ENCODE measurements at places on chromosomes 2 and 18.
A peak's percentile ranks its signal among the peaks of the same experiment; 100 is the strongest.

DNA sequence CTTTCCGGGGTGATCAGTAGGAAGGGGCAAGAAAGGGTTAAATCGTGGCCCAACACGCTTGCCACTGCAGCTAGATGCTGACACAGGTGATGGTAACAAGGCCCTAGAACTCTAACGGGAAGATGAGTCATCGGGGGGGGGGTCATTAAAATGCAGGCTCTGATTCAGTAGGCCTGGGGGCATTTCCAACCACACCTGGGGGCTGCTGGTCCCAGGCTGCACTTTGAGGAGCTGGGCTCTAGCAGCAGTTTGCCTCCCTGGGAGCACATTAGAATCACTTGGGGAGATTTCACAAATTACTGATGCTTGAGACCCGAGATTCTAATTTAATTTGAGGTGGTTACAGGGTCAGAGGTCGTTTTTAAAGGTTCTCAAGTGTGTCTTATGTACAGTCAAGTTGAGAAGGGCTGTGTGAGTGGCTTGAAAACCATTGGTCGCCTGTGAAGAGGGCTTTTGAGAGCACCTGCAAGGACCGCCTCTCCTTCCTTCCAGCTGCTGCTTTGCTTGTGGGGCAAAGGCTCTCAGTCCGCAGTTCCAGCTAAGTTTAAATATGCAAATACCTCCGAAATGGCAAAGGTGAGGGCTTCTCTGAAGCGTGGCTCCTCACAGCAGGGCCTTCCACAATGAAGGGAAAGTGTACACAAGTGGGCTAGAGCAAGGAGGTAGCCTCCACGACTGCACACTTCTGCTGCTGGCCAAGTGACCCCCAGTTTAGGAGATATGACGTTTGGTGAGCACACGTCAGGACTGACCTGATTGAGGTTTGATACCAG, 128.0 kb upstream of the MSH6 start:
- no peak for DNase-seq

GRCh38 chr2:205925373-205926337, 160.3 kb downstream of the INO80D start:
- DNase-seq, result peak; percentile 53

- no peak for DNase-seq
These were observed 120.9 kb downstream of the CNTNAP5 start for GRCh38 chr2:124145982-124146381.

DNA sequence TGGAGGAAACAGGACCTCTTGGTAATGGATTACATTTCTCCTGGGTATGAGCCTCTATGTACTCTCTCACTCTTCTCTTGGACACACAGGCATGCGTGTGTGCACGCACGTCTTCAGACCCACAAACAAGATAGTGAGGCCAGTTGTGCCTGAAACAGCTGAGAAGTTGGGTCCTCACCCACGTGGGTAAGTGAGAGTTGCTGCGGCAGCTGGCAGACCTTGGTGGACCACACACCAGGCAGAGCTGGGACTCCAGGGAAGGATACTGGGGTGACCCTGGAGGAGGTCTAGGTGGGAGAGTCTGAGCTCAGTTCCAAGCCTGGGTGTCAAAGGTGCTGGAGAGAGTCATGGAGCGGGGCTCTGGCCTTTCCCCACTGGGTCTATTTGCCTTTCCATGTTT, 194.3 kb downstream of the HAUS1 start:
- DNase-seq, result no peak

GRCh38 chr2:150931451-150931850, 330.2 kb downstream of the RBM43 start:
- DNase-seq, result no peak

DNA sequence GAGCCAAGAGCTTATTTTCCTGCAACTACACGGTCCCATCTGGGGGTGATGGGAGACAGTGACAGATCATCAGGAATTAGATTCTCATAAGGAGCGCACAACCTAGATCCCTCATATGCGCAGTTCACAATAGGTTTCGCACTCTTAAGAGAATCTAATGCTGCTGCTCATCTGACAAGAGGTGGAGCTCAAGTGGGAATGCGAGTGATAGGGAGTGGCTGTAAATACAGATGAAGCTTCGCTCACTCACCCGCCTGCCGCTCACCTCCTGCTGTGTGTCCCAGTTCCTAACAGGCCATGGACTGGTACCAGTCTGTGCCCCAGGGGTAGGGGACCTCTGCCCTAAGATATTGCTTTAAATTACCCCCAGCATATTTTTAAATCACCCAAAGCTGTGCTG, 10.8 kb downstream of the LRRFIP1 start:
- no peak for DNase-seq

- DNase-seq, result no peak
These were observed 37.8 kb upstream of the EFEMP1 start for GRCh38 chr2:55961318-55961911.

GRCh38 chr2:128536925-128537620, 218.4 kb upstream of the HS6ST1 start:
- DNase-seq, result no peak

DNA sequence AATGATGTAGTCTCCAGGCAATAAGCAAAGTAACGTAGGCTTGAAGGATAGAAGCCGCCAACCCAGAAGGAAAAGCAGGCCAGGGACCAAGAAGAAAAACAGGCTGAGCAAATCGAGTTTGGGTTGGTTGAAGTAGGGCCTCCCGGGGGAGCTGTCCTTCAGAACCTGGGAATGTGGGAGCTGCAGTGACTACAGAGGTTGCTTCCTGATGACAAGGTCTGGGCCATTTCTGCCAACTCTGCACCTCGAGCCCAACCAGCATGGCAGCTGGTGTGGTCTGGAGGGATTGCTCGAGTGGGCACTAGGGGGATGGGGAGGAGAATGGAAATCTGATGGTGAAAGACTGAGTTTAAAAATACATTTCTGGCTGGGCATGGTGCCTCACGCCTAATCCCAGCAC, 14.1 kb downstream of the ACMSD start:
- DNase-seq, result no peak

DNA sequence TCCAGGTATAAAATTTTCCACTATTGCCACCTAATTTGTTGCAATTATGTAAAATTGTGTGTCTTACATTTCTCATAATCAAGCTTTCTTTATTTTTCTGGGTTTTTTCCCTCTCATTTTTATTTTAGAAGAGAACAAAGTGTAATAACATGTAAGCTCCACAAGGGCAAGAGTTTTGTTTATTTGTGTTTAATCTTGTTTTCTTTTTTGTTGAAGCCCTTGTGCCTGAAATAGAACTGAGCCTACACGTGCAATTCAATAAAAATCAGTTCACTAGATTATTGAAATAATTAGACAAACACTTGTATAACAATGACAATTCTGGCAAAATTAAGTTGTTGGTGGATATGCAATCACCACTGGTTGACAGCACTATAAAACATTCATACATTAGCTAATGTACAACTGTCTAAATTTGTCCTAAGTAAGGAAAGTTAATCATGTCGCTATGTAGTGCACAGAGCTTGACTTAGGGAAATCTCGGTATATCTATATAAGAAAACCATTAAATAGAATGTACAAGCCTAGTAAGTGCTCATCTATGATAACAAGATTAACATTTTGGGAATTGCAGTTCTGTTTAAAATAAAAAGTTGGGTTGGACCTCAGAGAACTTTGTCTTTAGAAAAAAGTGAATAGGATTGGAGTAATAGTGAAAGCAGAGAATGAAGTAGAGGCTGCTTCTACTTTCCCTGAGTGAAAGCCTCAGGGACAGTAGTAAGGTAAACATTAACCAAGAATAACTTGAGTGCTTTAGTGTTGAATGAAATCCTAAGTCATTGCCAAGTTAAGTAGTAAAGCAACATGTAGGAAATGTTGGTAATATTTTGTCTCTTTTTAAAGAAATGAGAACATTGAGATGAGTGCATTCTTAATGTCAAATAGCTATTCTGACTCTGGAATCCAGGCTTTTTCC, 37.4 kb upstream of the NOL4 start:
- DNase-seq, result no peak

DNA sequence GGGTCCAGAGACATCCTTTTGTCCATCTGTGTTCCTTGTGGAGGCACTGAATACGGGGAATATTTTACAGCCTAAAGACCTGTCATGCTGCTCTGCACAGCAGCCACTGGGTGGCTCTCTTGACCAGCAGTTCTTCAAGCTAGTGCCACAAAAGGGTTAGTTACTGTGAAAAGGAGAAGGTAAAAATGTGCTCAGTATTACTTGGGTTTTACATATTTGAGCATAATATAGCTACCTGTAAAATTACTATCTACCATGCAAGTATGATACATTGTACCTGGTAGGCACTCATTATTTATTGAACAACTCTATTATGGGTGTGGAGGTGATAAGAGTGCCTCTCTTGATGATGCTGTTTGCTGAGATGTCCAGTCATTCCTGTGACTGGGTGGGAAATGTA, 23.6 kb downstream of the FZD5 start:
- DNase-seq, result no peak

- DNase-seq, result no peak
These were observed 131.2 kb downstream of the MYT1L start for GRCh38 chr2:2199841-2200240.

DNA sequence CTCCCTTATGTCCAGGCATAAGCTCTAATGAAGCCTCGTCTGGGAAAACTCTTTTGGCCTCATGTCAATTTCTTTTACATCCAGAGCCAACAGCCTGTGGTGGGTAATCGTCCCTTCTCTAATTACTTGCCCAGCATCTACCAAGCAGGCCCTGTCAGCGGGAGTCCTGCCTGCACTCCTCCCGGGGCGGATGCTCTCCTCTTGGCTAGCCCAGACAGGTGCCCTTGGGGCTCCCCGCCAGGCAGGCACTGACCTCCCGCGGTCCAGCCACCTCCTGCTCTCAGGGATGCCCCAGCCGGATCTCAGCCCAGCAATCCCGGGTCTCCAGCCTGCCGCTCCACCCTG, 74.2 kb downstream of the NCAPH start:
- DNase-seq, result no peak

GRCh38 chr18:64119916-64120315, 29.0 kb downstream of the LINC00305 start:
- no peak for DNase-seq

- no peak for DNase-seq
These were observed 39.1 kb upstream of the HS6ST1 start for GRCh38 chr2:128357506-128358370.

GRCh38 chr18:63162271-63163014, 157.1 kb downstream of the BCL2 start:
- DNase-seq, result no peak

- no peak for DNase-seq
These were observed 305.4 kb downstream of the NCKAP5 start for GRCh38 chr2:133262893-133263292.

GRCh38 chr2:37771600-37772088, 100.2 kb upstream of the CDC42EP3 start:
- DNase-seq, result no peak

GRCh38 chr2:73284296-73285158, at the start of gene FBXO41:
TSS of gene FBXO41 (minus strand) at chr2:73284478. CDS start at chr2:73269630, 14,848 bp downstream.
- peak; percentile 62 for DNase-seq

- no peak for DNase-seq
These were observed 7.5 kb upstream of the RNF144A start for GRCh38 chr2:6909431-6910385.

GRCh38 chr18:36382854-36383253, 85.3 kb downstream of the FHOD3 start:
- DNase-seq, result no peak

GRCh38 chr2:222049946-222050345, 248.9 kb downstream of the PAX3 start:
- no peak for DNase-seq

DNA sequence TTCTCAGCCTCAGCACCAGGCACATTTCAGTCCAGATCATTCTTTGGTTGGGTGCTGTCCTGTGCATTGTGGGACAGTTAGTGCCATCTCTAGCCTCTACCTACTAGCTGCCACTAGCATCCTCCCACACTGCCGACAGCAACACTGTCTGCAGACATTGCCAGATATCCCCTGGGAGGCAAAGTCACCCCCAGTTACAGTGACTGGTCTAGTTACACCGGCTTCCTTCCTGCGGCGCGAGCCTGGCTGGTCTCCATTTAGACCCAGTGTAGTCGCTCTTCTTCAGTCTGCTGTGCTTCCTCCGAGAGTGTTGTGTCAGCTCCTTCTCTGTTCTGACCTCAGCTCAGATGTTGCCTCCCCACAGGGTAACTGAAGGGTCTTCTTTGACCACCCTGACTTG, 283.1 kb downstream of the PHLPP1 start:
- no peak for DNase-seq

GRCh38 chr2:70202236-70202806, 11.5 kb upstream of the C2orf42 start:
- no peak for DNase-seq

GRCh38 chr18:24397131-24397693, 412 bp downstream of the OSBPL1A start:
- DNase-seq, result peak; percentile 12

DNA sequence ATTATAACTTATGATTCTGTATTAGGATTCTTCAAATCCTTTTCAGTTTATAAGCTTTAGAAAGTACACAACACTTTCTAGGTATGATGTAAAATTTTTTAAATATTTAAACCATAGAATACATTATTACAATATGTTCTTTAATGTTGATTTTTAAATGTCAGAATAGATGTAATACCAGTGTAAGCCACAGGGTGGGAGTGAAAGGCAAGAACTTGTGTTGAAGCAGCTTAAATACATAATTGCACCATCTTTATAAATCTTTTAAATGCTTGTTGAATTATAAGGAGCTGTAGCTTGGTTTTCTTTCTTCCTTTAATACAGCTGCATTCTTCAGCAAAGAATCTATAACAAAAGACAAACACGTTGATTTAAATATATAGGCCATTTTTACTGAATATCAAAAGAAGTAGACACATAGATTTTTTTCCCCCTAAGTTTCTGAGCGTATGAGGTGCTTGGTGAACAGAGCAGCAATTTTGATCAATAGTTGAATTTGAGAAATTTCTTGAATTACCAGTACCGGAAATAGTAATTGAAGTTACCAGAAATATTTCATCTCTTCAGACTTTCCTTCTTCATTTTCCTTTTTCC, 63.0 kb downstream of the TANK start:
- DNase-seq, result no peak

DNA sequence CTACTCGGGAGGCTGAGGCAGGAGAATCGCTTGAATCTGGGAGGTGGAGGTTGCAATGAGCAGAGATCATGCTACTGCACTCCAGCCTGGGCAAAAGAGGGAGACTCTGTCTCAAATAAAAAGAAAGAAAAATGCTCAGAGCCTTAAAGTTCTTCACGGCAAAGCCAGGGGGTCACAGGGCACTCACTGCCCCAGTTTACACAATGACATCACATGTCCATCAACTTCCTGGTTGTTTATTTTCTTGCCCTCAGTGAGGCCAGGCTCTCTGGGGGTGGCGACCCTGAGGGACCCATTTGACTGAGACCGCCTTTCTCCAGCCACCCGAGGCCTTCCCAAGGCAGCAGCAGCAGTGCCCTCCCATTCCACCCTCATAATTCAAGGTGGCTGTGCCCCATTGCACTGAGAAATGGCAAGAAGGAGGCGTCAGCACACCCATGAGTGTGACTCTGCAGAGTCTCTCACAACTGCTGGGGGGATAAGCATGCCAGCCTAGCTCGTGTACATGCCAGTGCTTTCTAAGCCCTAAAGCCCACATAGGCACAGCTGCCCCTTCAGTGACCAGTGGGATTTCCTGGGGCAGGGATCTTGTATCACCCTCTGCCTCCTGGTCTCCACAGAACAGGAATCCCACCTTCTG, 50.0 kb downstream of the SFXN5 start:
- DNase-seq, result no peak

- no peak for DNase-seq
These were observed 448.9 kb downstream of the NBAS start for GRCh38 chr2:15112216-15112615.

- no peak for DNase-seq
These were observed 3.7 kb downstream of the GPR35 start for GRCh38 chr2:240628808-240629618.

GRCh38 chr2:229691631-229692030, 22.7 kb downstream of the DNER start:
- no peak for DNase-seq

GRCh38 chr2:3202926-3203325, 174.7 kb downstream of the EIPR1 start:
- DNase-seq, result no peak

GRCh38 chr2:77746780-77747179, 224.6 kb upstream of the LRRTM4 start:
- no peak for DNase-seq

All from stimulated activated CD4-positive, alpha-beta T cell treated with anti-CD3 and anti-CD28 coated beads, TNF-alpha, amount 100 ng/mL, for 4 hours (primary cell).